Stimulated activated CD4-positive, alpha-beta T cell treated with anti-CD3 and anti-CD28 coated beads, TNF-alpha, amount 100 ng/mL, for 48 hours (primary cell): ENCODE measurements at places on chromosomes 2 and 18.

DNA sequence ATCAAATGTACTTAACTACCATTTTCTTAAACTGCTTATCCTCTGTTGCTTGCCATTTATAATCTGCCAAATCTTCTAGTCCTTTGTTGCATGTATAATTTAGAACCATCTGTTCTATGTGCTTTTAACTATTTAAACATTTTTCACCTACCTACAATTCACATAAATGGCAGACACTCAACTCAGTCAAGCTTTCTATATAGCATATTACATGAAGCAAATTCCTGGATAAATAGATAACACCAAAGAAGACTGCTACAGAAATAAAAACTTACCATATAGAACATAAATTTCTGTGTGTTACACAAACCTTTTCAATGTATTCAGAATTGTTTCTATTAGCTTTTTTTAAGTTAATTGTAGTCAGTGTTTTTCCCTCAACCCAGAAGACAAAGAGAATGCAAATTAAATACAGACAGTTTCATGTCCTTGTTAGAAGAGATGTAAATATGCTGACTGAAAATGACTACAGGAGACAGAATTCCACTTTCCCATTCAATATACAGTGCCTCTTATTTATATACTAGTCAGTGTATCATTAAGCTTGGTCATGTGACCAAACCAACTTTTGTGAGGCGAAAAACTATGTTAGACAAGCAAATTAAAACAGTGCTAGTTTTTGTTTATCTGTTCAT lies 2.6 kb downstream of the BAZ2B start:
- no peak for DNase-seq

- no peak for DNase-seq
These were observed 187.8 kb downstream of the FTCDNL1 start for GRCh38 chr2:199663157-199663556.

DNA sequence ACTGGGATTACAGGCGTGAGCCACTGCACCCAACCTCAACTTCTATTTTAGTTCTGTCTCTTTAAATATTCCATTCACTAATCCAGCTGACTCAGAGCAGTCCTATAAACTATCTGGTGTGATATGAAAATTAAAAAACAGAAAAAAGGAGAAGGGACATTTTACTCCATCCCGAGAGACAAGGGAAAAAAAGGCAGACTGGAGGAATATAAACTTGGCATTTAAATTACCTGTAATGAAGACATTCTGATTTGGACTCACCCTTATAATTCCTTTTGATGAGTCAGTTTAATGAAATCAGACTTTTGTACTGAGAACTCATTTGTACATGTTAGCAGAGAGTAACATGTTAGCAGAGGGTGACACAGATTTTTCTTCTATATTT lies 74.8 kb upstream of the RIOK3 start:
- DNase-seq: no peak

- DNase-seq: no peak
These were observed 64.0 kb downstream of the NXPH2 start for GRCh38 chr2:138716183-138716582.

DNA sequence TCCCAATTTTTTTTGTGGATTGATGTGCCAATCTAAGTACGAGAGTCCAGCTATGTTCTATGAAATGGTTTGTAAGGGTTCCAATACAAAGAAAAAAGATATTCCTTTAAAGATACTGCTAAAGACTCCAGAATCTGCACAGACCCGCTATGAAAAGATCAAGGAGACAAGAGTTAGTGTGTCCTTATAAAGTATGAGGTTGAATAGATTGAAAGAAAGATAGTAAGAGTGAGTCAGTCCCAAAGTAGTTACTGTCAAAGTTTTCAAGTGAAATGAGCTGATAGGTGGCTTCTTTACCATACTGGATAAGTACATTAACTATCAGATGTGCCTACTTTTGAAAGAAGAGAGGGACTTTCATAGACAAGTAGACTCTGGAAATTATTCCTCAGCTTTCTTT lies 17.9 kb upstream of the EHBP1 start:
- no peak for DNase-seq

DNA sequence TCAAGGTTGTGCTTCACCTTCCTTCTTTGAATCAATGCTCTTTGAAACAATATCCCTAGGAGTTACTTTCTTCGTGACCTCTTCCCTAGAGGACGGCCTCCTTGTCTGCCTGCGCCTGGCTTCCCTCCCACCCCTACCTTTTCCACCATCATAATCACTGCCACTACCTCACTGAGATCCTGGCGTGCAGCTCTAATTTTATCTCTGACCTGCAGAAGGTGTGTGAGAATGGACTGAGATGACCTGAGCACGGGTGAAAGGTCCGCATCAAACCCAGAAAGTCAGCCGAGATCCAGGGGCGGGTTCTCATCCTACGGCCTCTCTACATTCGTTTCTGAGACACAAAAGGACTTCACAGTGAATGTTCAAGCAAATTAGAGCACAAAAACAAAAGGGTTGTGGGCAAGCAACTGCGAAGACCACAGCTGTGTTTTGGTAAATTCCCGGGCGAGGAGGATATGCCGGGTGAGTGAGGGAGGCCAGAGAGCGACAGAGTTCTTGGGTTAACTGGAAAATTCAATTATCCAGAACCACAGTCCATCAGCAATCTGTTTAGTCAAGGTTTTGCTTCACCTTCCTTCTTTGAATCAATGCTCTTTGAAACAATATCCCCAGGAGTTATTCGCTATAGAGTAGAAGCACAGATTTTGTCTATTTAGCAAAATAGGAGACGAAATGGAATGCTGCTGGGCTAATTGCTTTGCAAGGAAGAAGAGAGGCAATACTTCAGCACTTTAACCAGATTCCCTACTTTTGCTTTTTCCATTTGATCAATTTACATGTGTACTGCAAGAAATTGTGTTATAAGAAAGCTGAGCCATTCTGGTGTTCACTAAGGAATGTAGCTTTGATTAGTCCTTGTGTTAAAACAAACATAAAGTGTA lies 212.6 kb downstream of the ACKR3 start:
- no peak for DNase-seq

DNA sequence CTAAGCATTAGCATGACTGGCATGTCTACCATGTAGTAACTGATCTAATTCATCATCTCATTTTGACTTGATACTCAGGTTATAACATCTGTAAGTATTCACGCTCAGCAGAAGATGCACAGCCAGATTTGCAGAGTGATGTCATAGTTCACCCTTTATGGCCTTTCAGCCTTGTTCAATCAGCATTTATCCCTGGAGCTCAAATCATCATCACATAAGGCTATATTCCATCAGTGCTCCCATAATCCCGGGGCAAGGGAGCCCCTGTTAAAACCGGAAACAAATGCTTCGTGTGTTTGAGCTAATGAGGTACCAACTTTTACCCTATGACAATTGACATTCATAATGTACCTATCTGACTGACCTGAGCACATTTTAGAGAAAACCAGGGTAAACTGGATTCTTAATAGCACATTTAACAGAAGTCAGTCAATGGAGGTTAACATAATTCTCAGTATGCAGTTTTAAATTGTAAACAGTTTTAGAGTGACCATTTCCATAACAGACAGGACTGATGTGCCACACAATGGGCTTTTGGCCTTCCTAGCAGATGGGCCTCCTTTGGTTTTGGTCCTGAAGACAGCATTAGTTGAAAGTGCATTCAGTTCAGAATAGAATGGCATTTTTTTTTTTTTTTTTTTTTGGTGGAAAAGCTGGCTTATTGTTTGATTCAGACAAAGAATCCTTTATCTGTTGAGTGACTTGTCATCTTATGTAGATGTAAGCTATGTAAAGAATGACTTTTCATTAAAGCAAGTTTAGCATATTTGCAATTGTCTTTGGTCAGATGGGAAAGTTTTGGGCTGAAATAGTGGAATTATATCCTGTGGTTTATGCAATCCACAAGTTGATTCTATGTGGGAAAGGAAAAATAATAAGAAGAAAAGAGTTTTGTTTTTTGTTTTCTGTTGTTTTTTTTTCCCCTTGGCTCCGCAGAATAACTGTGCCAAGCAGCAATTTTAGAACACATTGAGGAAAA lies 866.0 kb upstream of the ACVR2A start:
- DNase-seq: no peak

- DNase-seq: no peak
These were observed 167.7 kb downstream of the VAPA start for GRCh38 chr18:10081492-10081891.

DNA sequence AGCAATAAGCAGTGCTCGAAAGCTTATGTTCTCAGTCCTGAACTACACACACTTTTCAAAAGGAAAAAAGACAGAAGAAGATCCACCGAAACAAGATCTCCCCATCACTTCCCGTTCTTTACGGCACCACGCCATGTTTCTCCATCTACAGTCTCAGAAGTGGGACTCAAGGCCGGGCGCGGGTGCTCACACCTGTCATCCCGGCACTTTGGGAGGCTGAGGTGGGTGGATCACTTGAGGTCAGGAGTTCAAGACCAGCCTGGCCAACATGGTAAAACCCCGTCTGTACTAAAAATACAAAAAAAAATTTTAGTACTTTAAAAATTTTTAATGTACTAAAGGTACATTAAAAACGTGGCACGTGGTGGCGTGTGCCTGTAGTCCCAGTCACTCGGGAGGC lies 31.2 kb downstream of the ZNF516 start:
- no peak for DNase-seq

DNA sequence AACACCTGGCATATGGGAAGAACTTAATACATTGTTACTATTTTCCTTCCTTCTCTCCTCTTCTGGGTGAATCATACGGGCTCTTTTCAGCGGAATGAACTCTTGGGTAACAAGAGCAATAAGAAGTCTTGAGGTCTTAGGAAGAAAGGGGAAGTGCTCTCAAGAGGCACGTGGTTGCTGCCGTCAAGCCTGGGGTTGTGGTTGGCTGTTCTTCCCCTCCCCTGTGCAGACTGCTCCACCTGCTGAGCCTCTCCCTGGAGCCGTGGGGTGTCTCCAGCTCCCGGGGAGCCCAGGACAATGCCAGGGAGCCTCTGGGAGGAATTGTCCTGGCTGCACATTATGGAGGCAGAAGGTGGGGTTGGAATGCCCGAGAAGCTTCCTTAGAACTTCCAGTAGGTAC lies 19.4 kb downstream of the TOGARAM2 start:
- DNase-seq: no peak

- DNase-seq: no peak
These were observed 12.2 kb downstream of the GPR17 start for GRCh38 chr2:127658146-127658545.

DNA sequence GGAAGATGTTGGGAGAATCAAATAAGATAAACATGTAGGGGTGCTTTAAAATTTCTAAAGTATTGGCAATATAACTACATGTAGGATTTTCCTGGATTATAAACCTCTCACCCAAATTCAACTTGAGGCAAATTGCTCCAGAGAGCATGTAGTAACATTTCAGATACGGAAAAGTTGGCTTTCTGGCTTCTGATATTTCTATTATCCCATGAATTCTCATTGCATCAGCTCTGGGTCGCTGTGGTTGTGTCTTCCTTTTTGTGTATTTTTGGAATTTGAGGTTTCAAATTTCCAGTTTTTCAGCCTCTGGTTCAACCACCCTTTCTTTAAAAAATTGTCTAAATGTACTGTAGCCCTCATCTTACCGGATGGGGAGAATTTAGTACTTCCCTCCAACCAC lies 32.3 kb downstream of the TGIF1 start:
- no peak for DNase-seq

DNA sequence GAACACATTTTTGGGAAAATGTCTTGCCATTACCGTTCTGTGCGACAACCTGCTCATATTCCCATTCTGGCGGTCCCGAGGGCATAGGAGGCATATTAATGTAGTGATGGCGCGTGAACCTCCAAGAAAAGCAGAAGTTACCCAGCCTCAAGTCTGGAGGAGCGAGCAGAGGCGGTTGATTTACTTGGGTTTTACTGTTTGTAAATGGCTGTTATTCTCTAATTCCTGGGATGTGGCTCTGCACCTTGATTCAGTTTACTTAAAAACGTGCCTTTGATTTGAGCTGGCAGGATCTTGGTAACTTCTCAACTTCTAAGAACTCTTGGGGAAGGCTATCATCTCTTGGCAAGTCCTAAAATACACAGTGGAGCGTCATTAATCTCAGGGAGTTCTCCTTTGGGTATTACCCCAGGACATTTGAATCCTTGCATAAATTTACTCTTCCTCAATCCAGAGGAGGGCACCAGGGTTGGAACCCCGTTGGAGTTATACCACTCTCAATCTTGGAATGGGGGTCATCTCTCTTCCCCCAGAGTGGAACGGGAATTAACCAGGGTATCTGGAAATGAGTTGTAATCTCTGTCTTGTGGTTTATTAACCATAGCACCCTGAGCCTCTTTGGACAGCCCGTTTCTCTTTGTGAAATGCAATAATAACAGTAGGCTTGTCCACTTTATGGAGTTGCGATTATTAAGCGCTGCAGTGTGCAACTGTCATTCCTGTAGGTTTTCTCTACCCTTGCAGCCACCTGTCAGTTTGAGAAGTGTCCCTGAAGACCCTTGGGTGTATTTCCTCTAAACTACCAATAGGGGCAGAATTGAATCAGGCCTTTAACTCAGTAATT lies 2.1 kb downstream of the HK2 start:
- DNase-seq: no peak

GRCh38 chr18:36302676-36303075 lies 5.2 kb downstream of the FHOD3 start:
- DNase-seq: no peak

DNA sequence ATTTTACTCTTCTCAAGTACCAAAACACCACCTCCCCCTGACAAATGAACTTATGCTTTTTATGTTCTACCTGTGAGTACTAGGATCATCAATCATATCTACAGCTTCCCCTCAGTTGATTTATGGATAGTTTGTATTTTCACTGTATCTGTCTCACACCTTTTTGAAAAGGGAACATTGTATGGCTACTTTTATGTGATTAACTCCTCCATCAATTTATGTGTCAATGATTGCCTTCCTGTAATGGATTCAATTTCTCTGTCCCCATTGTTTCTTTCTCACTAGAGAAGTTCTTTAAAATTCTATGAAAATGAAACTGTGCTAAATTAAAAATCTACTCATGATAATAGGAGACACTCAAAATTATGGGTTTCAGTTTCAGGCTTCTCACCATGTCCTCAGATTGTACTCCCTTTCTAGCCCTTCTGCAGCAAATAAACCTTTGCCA lies 935.0 kb downstream of the TRIB2 start:
- no peak for DNase-seq

- DNase-seq: no peak
These were observed 745 bp upstream of the BZW1 start for GRCh38 chr2:200810998-200811332.

DNA sequence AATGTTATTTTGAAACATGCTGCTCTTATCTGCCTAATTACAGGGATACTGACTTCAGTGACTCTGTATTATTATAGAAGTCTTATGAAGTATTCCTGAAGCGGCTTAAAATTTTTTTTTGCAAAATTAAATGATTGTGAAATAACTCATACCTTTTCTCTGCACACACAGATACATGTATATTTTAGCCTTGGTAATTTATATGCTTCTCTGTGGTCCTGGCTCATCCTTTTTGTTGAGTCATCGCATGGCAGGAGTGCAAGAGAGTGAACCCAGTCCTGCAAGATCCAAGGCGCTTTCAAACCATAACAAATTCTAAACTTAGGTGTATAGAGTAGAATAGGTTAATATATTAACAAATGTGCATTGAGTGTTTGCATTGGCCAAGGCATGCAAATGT lies 8.6 kb downstream of the CCNT2 start:
- DNase-seq: no peak

DNA sequence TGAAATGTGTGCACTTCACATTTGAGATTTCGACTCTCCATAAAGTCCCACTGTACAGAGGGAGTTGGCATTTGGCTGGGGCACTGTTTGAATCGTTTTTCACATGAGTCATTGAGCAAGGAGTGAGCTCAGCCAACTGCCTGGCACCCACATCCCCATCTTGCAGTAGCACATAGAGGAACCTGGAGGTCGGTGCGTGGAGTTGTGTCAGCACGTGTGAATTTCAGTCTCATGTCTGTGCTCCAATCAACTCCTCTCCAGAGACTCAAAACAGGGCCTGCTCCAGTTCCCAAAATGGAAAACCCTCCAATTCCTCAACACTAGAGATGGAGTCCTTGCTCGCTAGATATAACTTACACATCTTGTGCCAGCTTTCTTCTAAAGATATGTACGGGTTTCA lies 126.8 kb upstream of the CAPN13 start:
- DNase-seq: no peak
